ENCODE measurements at places on chromosomes 6 and 20.

GRCh38 chr6:73484438-73484837, 22.9 kb downstream of the MTO1 start:
- DNase-seq: no peak

- peak; percentile 31 for DNase-seq
Observed at GRCh38 chr20:50744143-50744792, 12.9 kb downstream of the PARD6B start.

DNA sequence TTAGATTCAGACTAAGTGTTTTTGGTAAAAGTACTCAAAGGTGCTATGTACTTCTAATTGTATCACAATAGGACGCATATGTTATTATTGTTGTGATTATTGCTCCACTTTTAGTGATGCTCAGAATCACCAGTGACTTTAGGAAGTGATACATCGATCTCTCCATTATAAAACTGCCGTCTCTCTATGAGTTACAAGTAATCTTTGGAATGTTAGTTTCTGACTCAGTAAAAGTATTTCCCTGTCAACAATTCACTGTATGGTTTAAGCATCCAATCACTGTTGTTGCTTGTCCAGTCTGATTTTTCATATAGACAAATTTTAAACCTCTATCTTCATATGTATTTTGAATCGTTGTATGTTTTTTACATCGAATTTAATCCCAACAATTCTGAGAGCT, 9.4 kb downstream of the DCBLD1 start:
- no peak for DNase-seq

DNA sequence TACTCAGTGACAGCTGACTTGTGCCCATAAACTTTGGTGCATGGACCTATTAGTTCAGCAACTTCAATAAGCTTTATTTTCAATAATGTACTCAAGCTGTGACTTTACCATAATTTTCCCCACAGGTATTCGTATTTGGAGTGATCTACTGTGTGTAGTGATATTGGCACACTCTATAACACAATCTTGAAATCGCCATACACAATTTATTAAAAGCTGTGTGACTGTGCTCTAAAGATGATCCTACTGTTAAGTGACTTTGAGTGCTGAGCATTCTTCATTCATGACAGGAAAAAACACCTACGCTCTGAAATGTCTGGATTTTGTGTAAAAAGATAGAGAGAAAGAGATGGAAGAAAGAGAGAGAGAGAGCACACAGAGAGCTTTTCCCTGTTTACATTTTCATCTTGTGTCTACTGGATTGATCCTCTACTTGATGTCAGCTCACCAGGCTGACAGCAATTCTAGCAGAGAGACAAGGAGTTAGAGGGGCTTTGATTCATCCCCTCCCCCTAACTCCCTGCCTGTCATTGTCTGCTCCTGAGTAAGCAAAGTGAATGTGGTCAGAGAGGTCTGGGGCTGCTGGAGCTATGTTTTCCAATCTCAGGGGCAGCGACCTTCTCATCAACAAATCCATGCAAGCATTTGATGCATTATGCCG, 538.7 kb upstream of the POU3F2 start:
- DNase-seq: no peak

GRCh38 chr6:40205004-40205403, 270.7 kb upstream of the MOCS1 start:
- DNase-seq: no peak

GRCh38 chr6:112018619-112019416, 35.1 kb upstream of the CCN6 start:
- DNase-seq: no peak

GRCh38 chr6:71137973-71138372, 150.6 kb upstream of the OGFRL1 start:
- no peak for DNase-seq

DNA sequence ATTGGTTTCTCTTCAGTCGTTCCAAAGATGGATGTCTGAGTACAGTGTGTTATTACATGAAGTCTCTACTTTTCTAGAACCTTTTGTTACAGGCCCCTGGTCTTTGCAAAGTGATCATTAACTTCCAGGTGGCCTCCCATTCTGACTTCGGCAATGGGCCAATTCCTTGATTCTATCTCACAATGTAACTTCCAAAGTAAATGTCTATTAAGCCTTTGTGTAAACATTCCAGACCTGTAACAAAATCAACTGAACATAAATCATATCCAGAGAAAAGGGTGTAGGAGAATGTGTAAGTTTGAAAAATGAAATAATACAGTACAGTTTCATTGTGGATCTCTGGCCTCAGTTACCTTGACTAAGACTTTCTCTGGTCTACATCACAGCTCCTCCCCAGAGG, 187.8 kb upstream of the JAG1 start:
- no peak for DNase-seq

DNA sequence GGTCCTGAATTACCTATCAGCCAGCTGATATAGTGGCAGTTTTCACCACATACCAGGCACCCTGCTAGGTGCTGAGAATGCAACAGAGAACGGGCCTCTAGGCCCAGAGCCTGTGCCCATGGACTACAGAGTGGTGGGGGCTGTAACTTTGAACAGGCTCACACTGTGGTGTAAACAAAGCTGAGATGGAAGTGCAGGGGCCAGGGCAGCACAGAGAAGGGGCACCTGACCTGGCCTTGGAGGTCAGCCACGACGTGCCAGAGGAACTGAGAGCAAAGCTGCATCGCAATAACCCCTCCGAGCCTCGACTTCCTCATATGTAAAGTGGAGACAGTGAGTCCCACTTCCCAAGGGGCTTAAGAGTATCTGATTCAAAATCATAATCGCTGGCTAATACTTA, 105.8 kb downstream of the MAFB start:
- DNase-seq: peak; percentile 20

DNA sequence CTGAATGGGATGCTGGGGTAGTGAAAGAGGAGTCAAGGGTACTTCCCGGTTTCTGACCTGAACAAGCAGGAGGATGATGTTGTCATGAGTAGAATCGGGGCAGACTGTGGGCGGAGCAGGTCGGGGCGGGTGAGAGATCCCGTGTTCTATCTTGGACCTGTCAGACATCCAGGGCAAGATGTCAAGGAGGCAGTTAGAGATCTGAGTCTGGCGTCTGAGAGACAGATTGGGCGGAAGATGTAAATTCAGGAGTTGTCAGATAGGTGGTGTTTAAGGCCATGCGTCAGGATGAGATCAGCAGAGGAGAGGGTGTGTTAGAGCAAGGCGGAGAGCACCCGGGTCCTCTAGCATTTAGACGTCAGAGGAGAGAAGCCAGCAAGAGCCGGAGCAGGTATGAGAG, 115.5 kb downstream of the DLGAP4 start:
- DNase-seq: no peak

DNA sequence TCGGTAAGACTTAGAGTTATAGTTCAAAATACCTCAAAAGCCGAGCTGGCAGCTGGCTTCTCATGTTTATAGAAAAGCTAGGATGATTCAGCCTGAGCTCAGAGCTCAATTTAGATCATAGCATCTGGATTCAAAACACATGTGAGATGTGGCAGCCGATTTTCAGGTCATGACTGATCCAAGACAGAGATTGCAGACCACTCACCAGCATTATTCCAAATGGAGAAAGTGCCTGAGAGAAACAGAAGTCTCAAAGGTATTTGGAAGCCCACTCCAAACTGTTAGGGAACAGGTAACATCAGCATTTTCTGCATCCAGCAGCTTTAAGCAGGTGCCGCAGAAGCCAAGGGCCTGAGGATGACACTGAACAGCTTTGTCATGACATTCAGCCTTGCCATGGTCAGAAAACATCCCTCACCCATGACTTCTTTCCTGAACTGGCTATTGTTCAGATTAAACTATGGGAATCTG, 102.2 kb downstream of the BACH2 start:
- no peak for DNase-seq

DNA sequence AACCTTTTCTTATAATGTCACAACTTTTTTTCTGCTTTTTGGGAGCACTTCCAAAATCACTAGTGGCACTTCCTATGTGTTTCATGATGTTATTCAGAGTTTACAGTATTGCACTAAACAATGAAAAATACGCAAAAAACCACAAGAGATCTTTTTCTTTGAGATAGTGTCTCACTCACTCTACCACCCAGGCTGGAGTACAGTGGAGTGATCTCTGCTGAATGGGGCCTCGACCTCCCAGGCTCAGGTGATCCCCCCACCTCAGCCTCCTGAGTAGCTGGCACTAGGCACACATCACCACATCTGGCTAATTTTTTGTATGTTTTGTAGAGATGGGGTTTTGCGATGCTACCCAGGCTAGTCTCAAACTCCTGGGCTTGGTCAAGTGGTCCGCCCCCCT, 158.7 kb downstream of the COL21A1 start:
- DNase-seq: no peak

DNA sequence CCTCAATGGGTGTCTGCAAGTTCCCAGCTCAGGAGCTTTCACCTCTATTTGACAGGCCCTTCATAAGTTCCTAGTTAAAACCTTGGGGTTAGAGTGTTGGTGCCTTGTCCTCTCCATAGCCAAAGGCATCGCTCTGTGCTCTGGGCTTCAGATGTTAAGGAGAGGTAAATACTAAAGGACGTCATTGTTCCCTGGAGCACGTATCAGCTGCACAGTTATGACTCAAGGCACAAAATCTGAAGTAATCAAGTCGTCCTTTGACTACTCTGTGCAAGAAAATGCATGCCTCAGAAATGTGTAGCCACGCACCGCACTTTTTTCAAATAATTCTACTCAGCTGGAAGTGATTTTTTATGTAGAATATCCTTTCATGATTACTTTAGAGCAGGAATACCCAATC, 240.8 kb upstream of the QKI start:
- DNase-seq: no peak

- DNase-seq: peak; percentile 12
Observed at GRCh38 chr20:57229490-57229889, 37.0 kb downstream of the BMP7 start.

GRCh38 chr6:170128346-170128745, 162.5 kb downstream of the DLL1 start:
- DNase-seq: no peak

GRCh38 chr6:45423824-45424450, 46.2 kb upstream of the SUPT3H start:
- DNase-seq: peak; percentile 78

GRCh38 chr6:136991646-136992045, 53.1 kb downstream of the IL20RA start:
- peak; percentile 13 for DNase-seq

GRCh38 chr6:24797596-24798216, 1.0 kb downstream of the ARMH2 start:
- no peak for DNase-seq

DNA sequence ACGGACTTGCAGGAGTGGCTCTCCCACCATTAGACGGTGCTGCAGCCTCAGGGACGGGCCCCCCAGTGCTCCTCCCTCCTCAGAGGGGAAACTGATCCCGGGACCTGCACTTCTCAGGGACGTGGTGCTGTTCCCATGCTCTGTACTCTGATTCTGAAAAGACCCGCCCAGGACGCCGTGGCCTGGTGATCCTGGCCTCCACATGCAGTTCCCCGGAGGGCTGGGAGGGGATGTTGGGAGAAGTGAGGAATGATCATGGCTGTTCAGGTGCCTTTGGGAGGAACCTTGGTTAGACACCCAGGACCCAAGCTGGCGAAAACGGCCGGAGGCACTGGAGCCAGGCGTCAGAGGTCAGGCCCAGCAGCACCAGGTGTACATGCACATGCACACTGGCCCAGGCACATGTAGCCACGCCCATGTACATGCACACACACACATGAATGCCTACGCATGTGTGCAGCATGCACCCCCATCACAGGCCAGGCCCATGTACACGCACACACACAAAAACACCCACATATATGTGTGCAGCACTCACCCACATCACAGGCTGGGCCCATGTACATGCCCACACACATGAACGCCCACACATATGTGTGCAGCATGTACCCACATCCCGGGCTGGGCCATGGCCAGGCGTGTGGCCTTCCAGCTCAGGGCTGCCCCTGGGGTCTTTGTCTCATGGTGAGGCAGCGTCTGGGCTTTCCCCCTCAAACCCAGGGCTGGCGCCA, 52.6 kb upstream of the DACT2 start:
- no peak for DNase-seq

GRCh38 chr6:167152862-167153261, 4.9 kb downstream of the GPR31 start:
- no peak for DNase-seq

GRCh38 chr6:89069536-89070163, 10.9 kb upstream of the PNRC1 start:
- DNase-seq: no peak

- DNase-seq: no peak
Observed at GRCh38 chr6:147508042-147508865, at the start of gene SAMD5. Gene SAMD5, plus strand, starts transcription at chr6:147508690. Its CDS starts 239 bp downstream, at chr6:147508929.

GRCh38 chr6:37491171-37491829, 8.4 kb downstream of the CCDC167 start:
- no peak for DNase-seq

DNA sequence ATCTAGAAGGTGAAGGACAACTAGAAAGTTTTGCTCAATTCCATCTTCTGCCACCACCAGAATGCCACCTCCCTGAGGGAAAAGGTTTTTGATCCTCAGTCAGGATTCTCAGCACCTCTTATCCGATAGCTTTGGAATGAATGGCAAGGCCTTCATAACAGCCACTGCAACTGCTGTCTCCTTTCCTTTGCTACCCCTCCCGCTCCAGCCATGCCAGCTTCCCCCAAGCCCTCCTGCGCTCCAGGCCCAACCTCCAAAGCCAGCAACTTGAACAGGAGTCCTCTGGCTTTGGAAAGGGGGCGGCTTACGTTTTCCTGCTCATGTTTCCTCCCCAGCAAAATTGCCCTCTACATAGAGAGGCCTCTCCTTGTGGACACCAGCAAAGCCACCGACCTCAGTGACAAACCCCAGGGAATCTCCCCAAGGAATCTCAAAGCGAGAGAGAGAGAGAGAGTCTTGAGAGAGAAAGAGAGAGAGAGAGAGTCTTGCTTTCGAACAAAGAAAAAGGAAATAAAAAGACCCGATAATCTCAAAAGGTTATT, 420 bp upstream of the BTN2A1 start:
- no peak for DNase-seq

- no peak for DNase-seq
Observed at GRCh38 chr6:22544476-22544875, 24.9 kb upstream of the HDGFL1 start.

GRCh38 chr6:33575211-33575610, 4.9 kb downstream of the BAK1 start:
- no peak for DNase-seq

DNA sequence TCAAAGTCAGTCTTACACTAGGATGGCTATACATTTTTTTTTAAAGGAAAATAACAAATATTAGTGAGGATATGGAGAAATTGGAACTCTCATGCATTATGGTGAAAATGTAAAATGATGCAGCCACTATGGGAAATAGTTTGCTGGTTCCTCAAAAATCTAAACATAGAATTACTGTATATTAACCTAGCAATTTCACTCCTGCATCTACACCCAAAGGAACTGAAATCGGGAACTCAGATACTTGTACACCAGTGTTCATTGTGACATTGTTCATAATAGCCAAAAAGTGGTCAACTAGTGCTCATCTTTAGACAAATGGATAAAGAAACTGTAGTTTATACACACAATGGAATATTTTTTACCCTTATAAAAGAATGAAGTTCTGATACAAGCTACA, 110.7 kb downstream of the UTRN start:
- no peak for DNase-seq
